ENCODE measurements at places on chromosomes 11 and 22. TPM values are rescaled to one million over a fixed set of nuclear protein-coding genes. Genes with fewer than 3 reads are reported as not detected.

The PRR5L gene
- 31.0 TPM for total RNA-seq

The PRODH gene
- total RNA-seq = 14.6 TPM

The PRR5 gene
- 19.2 TPM for total RNA-seq

The INS gene
- total RNA-seq = not detected

The WDR74 gene
- 25.9 TPM for total RNA-seq

The USH1C gene
- 1.3 TPM for total RNA-seq

Data from camera-type eye (tissue), 1 donor.